ENCODE measurements at places on chromosomes 16 and 17.

- DNase-seq, result no peak
Measured at GRCh38 chr16:56532714-56533113, 12.9 kb upstream of the BBS2 start.

DNA sequence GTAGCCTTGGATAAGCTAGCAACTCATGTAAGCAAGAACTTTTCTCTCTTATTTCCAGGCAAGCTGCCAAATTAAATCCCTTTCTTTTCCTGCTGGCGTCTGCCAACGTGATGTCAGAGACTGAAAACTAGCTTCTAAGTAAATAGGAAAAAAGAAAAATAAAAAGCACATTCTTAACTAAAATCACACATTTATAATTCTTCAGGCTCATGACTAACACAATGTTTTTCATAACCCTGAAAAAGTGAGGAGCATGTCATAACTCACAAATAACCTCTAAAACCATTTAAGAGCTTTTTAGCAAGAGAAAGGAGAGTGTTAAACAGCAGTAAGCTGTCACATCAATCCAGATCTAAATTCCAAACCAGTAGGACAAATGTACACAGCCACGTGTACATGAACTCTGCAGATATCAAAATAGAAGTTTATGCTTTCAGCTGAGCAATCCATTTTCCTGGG lies 110.0 kb downstream of the N4BP1 start:
- DNase-seq, result no peak

DNA sequence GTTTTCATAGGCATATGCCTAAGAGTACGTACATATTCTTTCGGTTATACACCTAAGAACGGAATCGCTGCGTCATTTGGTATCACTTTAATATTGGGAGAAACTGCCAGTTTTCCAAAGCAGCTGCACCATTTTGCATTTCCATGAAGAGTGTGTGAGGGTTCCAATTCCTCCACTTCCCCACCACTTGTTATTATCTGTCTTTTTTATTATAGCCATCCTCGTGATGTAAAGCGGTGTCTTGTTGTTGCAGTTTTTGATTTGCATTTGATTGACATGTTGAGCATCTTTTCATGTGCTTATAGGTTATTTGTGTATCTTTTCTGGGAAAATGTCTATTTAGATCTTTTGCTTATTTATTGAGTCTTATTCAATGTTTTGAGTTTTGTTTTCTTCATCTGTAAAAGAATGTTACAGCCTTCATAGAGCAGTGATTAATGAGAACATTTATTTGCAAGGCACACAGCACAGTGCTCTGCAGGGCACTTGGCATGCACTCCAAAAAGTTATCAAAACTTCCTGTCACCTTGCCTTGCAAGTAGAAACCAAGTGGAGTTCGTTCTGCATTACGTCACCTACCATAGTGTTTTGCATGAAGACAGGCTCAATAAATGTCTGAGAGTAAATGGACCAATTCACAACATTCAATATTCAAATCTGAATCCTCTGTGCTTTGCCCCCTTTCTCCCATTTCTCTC lies 26.6 kb upstream of the ST6GALNAC1 start:
- DNase-seq, result peak; percentile 44

- no peak for DNase-seq
Measured at GRCh38 chr16:13397126-13397525, 495.7 kb downstream of the SHISA9 start.

DNA sequence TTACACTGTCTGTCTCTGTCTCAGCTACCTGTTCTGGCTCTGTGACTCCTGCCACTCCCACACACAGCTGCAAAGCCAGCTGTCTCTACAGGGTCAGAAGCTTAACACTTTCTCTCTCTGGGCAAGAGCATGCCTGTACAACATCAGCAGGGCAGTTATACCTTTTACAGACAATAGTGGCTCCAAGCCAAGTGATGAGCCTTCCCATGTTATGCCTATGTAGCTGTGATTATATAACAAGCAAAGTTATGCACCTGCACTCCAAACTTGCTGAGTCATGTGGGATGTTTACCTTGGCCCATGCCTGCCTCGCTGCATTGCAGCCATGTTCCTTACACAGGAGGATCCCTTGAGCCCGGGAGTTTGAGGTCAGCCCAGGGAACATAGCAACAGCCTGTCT lies 31.8 kb upstream of the APPBP2 start:
- DNase-seq, result no peak

DNA sequence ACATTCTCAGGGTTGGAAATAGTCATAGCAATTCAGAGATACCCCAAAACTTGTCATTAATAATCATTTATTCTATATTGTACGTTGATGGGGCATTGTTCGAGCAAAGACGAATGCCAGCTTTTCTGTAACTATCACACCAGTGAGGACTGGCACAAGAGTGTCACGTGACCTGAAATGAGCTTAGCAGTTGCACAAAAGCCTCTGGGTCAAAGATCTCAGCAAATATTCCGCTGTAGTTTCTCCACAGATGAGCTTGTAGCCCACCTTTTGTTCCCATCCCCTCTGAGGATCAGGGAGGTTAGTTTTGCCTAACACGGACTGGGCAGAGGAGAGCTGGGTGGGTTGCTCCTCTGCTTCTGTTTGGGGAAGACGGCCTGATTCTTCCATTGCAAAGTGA lies 18.2 kb downstream of the IRX3 start:
- no peak for DNase-seq

- no peak for DNase-seq
Measured at GRCh38 chr16:78446992-78447563, 347.6 kb downstream of the WWOX start.

- no peak for DNase-seq
Measured at GRCh38 chr16:14057878-14058382, 13.2 kb upstream of the MRTFB start.

DNA sequence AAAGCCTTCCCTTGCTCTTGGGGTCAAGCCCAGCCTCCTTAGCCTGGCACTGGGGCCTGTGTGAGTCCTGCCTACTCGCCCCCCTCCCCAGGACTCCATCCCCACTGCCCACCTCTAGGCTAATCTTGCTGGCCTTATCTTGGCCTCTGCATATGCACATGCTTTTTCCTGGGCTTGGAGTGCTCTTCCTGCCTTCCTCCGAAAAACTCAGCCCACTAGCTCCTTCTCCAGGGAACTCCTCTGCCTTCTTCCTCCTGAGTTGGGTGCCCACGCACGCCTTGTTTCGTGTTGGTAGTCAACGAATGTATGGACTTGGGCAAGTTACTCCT lies 16.5 kb downstream of the TBX2 start:
- DNase-seq, result no peak

DNA sequence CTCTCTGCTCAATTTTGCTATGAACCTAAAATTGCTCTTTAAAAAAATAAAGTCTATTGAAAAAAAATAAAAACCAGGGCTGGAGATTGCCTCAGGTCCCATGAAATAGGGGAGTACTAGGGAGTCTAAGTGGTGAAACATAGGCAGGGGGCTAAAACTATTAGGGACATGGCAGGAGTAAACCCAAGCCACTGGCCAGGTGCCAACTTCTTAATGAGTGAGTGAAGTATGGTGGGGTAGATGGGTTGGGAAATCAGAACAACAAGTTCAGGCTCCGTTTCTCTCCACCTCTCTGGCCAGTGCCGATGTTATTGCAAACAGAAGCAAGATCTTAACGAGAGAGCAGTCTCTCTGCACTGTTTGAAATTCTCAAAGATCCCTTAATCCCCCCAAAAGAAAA lies 322.4 kb upstream of the CDH5 start:
- no peak for DNase-seq

- no peak for DNase-seq
Measured at GRCh38 chr17:39605492-39606433, 2.0 kb downstream of the NEUROD2 start.

- no peak for DNase-seq
Measured at GRCh38 chr17:82396601-82397435, 21.3 kb upstream of the HEXD start.

- no peak for DNase-seq
Measured at GRCh38 chr17:8489841-8490240, 54.2 kb downstream of the NDEL1 start.

DNA sequence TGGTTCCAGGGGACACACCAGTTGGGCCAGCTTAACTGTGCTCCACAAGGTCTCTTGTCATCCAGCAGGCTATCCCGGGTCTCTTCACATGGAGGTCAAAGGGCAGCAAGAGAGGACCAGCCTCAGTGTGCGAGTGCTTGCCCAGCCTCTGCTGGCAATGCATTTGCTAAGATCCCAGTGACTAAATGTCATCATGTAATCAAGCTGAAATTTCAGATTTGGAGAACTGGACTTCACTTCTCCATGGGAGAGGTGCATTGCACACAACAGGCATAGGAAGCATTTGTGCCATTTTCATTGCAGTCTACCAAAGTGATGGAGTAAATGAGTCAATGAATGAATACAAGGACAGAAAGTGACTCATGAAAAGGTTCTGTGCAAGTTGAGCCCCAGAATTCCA lies 51.2 kb upstream of the KDM8 start:
- DNase-seq, result no peak

- no peak for DNase-seq
Measured at GRCh38 chr17:65600518-65600917, 39.1 kb upstream of the AXIN2 start.

DNA sequence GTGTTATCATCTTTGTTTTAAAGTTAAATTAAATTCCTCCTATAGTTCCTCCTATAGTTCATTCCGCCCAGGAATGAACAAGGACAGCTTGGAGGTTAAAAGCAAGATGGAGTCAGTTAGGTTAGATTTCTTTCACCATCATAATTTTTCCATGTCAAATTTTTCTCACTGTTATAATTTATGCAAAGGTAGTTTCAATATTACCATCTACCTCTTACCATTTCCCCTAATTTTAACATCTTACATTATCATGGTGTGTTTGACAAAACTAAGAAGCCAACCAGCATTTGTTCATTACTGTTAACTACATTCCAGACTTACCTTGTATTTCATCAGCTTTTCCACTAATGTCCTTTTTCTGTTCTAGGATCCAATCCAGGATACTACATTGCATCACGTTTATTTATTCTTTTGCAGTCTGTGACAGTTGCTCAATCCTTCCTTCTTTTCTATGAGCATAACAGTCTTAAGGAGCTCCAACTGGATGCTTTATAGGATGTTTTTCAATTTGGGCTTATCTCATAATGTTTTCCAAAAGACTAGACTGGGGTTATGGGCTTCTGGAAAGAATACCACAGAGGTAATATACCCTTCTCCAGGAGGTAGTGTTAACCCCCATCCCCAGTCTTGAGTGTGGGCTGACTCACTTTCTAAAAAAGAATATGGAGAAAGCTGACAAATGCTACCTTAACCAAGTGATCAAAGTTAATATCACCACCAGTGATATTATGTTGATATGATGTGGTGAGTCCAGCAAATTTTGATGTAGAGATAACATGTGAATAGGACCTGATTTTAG lies 158.5 kb downstream of the PPM1E start:
- no peak for DNase-seq

DNA sequence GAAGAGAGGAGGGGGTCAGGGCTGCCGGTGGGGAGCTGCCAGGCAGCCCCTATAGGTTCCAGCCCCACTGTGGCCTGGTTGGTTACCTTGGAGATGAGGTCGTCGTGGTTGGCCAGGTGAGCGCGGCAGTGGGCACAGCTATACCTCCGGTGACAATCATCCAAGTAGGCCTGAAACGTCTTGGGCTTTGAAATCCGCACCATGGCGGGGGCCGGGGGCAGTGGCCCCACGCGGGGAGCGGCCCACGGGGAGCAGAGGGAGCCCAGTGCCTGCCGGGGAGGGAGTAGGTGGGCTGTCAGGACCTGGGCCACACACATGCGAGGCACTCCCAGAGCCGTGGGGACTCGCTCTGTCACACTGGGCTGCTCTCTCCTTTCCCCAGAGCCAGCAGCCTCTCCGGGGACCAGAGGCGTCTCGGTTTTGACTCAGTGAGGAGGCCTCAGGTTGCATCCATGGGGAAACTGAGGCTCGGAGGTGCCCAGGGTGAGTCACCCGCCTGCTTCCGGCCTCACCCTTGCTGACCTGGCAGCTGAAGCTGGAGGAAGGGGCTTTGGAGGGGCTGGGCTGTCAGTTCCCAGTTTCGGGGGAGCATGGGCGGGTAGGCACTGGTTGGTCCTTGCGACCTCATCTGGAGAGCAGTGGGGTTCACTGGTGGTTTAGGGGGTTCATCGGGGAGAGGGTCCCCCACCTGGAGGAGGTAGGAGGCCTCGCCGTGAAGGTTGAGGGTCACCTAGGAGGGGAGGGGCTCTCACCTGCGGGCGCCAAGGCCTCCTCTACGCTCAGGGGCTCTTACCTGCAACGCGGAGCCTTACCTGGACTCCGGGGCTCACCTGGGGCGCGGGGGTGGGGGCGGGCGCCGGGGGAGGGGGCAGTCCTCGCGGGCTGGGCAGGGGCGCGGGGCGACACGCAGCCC lies 591 bp downstream of the YPEL3 start:
- no peak for DNase-seq

GRCh38 chr17:6415616-6416015 lies 19.3 kb downstream of the AIPL1 start:
- no peak for DNase-seq

DNA sequence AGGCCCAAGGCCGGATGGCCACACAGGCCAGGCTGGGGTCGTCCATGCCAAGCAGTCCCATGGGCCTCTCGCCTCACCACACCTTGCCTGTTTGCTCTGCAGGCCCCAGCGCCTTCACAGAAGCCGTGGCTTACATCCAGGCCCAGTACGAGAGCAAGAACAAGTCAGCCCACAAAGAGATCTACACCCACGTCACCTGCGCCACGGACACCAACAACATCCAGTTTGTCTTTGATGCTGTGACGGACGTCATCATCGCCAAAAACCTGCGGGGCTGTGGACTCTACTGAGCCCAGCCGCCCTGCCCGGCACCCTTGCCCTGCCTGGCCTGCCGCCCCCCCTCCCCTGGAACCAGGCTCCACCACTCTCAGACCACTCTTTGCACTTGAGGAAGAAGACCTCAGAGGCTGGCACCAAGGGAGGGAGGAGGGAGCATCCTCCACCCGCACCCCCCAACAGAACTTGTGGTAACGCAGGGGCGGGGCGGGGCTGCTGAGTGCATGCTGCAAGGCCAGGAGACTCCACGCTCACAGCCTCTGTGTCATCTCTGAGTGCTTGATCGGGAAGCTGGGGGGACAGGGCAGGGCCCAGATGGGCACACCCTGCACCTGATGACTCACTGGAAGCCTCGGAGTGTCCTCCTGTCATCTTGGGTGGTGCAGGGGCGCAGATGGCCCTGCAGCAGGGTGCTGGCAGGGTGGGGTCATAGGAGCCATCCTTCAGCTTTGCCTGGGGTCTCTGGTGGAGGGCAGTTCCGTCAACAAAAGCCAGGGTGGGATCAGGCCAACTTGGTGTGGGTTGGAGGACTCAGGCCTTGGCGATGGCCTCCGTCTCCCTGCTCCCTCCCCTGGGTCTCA lies 81.5 kb downstream of the AMFR start:
- DNase-seq, result no peak

GRCh38 chr17:79923974-79924638 lies 84.9 kb upstream of the CBX4 start:
- DNase-seq, result peak; percentile 44

DNA sequence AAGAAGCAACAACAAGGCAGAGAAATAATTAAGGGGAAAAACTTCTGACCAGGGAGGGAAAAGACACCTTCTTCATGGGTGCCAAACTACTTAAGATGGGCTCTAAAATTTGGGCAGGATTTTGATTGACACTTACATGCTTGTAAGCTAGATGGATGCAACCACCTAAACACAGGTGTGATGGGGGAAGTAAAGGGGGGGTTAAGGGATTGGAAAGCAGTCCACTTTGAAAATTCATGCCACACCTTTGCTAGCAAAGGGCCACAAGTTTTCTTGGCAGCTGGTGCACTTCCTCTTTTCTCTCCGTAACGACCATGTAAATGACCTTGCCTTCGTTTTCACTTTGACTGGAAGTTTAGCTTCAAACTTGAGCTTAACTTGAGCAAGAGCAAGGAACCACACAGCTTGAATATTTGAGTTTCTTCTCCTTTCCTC lies 14.3 kb upstream of the PRKAR1A start:
- DNase-seq, result no peak

- no peak for DNase-seq
Measured at GRCh38 chr17:42266462-42266861, 9.7 kb downstream of the STAT5B start.
